ENCODE measurements at places on chromosomes 1 and 21.
A peak's percentile ranks its signal among the peaks of the same experiment; 100 is the strongest.

- no peak for DNase-seq
These were observed 176.8 kb downstream of the ATP6V1G3 start for GRCh38 chr1:198363625-198364151.

- DNase-seq: no peak
These were observed 13.9 kb upstream of the COL18A1 start for GRCh38 chr21:45390831-45391742.

- DNase-seq: no peak
These were observed 159.8 kb downstream of the TGFBR3 start for GRCh38 chr1:91725989-91726721.

DNA sequence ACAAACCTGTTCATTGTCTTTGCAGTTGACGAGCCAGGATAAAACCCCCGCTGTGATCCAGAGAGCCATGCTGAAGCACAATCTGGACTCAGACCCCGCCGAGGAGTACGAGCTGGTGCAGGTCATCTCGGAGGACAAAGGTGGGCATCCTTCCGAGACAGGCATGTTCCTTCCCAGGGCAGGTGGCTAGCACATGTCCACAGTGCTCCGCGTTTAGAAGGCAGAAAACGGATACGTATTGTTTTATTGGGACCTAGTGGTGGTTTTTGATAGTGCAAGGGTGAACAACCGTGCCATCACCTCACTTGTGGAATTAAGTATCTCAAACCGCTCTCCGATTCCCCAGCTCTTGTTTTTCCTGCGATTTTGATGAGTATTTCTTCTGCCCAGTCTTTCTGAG lies 115.3 kb downstream of the COLGALT2 start:
- DNase-seq: no peak

GRCh38 chr21:38440746-38441145 lies 57.5 kb downstream of the ERG start:
- DNase-seq: no peak

DNA sequence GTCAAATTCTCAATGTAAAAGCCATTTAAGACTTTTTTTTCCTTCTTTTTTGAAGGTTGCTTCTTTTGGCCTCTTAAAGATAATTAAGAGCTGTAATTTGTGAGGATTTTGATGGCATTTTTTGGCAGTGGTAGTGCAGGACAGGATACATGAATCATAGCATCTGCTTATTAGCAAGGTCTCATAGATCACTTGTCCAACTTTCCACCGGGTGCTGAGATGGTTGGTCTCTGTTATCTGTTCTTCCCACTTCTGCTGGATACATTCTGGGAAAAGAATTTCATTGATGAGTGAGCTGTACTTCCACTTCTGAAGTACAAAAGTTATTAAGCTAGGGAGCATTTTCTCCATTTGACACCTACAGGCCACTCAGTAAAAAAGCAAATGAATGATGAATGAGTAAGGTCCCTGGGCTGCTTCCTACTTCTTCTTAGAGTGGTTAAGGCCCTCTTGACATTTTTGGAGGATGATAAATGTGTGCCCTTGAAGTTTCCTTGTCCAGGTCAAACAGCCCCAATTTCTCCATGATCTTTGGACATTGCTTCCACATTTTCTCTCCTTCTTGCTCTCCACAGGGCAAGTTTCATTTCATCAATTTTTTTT lies 100.6 kb downstream of the ROR1 start:
- no peak for DNase-seq

- DNase-seq: no peak
These were observed 20.3 kb upstream of the TMEM222 start for GRCh38 chr1:27301582-27302199.

GRCh38 chr1:15654091-15654690 lies 29.9 kb upstream of the PLEKHM2 start:
- no peak for DNase-seq

DNA sequence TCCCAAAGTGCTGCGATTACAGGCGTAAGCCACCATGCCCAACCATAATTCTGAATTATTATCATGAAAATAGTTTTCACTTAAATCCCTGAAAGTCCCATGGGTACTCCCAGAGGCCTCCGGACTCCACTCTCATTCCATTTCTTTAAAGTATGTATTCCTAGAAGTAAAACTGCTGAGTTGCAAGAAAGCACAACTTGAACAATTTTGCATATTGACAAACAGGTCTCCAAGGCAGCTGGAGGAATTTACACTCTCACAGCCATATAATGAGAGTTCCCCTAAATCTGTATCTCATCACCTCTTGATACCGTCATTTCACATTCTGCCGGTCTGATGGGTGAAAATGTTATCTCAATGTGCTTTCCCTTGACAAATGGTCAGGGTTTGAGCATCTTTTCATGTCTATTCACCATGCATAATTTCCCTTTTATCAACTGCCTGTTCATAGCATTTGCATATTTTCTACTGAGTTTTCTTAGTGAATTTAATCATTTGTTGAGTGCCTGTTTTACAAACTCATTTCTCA lies 129.4 kb downstream of the SMYD3 start:
- no peak for DNase-seq

DNA sequence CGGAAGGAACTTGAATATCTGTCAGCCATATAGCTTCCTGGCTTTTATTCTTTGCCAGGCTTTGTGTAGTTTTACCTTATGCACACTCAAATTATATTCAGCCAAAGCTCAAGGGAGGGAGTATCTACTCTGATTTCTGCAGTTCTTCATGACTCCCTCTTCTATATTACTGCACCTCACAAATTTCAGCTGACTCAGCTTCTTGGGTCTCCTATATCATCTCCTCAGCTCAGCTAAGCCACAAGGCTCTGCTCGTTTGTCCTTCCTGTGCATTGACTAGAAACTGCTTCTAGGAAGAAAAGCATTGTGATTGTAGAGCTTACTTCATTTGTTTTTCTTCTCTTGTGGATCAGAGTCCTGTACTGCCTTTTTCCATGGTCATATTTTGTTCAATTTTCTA lies 37.4 kb downstream of the BTBD8 start:
- DNase-seq: no peak

- no peak for DNase-seq
These were observed 32.7 kb upstream of the ZNF326 start for GRCh38 chr1:89962024-89962741.

DNA sequence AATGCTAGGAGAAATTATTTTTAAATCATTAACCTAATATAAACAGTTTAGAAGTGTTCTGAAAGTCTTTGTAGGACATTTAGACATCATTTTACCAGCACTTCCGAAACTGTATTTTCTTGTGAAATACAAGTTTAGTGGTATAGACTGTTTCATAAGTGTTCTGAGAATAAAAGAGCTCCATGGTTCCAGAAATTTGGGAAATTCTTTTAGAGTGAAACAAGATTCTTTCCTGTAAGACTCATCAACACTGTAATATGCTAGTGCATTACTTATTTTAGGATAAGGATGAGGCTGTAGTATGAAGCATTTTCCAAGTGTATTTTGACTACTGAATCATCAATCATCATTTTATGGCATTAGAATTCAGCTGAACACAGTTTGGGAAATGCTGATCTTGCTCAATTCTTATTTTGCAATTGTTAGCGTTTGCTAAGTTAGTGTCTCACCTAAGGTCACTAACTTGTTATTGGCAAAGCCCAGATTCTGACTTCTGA lies 73.4 kb downstream of the CEP350 start:
- no peak for DNase-seq

- no peak for DNase-seq
These were observed 83.8 kb upstream of the ETS2 start for GRCh38 chr21:38721958-38722357.

- DNase-seq: no peak
These were observed 195.0 kb downstream of the KCNK2 start for GRCh38 chr1:215277532-215277931.

DNA sequence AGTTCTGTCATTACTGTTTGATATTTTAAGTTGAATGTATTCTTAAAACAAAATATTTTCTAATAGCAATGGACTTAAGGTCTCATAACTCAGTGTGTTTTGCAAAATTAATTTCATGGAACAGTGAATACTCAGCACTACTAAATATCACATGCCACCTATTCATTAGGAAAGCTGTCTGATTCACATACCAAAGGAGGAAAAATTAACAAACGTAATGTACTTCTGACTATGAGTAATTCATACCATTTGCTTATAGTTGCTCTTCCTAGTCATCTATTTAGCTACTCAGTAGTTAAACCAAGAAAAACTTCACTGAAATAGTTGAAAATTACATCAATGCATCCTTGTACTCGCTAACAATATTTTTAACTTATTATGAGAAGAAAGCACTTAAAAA lies 35.2 kb downstream of the TP53BP2 start:
- no peak for DNase-seq

- DNase-seq: no peak
These were observed 115.5 kb downstream of the RERE start for GRCh38 chr1:8701794-8702471.

GRCh38 chr1:76615253-76616035 lies 251.8 kb upstream of the ST6GALNAC5 start:
- no peak for DNase-seq

- DNase-seq: no peak
These were observed 125.3 kb downstream of the TRABD2B start for GRCh38 chr1:47871799-47872353.

GRCh38 chr1:153544453-153545066 lies 1.0 kb downstream of the S100A4 start:
- DNase-seq: no peak

DNA sequence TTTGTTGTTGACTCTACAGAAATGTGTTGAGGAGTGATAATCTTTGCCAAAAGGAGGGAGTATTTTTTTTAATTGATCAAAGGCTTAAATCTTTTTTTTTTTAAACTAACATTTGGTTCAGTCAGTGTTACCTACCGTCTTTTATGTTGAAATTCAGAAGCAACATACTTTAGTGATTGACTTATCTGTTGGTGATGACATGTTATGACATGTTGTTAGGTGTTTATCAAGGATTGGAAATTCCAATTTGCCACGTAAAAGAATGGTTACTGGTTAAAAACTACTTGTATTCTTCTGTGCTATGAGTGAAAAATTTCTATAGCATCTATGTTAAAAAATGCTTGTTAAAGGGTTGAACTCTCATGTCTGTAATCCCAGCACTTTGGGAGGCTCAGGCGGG lies 61.2 kb downstream of the DNM3 start:
- DNase-seq: no peak

DNA sequence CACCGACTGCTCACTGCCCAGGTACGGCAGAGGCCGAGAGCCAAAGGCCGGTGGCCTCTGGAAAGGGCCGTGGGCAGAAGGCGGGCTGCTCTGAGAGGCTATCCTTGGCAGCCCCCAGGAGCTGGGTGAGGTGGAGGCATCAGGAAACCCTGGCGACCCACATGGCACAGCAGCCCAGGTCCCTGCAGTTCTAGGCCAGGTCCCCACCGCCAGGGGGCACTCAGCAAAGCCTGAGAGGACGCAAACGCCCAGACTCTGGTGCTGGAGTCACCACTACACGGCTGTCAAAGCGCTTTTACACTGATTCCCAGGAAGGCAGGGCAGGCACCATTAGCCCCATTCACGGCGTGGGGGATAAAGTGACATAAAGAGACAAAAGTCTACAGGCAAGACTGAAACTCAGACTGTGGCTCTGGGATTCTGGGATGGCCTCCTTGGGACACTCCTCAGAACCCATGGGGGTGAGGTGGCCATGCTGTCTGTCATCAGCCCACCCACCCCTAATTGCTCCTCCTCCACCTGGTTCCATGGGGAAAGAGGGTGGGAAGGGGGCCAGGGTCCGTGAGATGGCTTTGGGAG lies 4.9 kb downstream of the PLEKHG5 start:
- DNase-seq: peak; percentile 81

DNA sequence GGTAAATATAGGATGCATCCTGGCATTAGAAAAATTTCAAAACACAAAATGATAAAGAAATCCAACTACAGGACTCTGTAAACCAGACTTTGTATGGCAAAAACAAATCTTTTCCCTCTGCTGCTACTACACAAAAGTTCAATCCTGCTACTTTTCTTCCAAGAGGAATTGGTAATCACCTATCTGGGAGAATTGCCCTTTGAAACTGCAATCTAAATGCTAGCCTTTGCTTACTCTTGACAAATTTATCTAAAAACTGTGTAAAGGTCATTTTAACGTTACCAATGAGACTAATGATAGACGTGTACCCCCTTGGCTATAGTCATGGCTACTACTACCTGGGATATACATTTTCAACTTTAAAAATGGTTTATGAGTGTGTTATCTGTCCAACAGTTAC lies 837.9 kb upstream of the CXADR start:
- DNase-seq: no peak

GRCh38 chr1:201791779-201792173 lies 37.2 kb upstream of the IPO9 start:
- DNase-seq: no peak

DNA sequence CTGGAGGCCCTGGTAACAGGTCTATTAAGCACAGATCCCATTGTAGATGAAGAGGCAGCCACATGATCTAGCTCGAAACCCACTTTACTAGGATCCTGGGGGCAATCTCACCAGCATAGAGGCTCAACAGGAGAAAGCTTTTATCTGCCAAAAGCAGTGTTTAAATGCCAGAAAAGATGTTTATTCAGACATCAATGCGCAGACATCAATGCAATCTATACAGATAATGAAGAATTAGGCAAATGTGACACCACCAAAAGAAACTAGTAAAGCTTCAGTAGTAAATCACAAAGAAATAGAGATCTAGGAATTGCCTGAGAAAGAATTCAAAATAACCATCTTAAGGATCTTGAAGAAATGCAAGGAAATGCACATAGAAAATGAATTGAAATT lies 32.5 kb downstream of the OR6Y1 start:
- no peak for DNase-seq

GRCh38 chr1:48678710-48679505 lies 97.8 kb downstream of the BEND5 start:
- DNase-seq: no peak

DNA sequence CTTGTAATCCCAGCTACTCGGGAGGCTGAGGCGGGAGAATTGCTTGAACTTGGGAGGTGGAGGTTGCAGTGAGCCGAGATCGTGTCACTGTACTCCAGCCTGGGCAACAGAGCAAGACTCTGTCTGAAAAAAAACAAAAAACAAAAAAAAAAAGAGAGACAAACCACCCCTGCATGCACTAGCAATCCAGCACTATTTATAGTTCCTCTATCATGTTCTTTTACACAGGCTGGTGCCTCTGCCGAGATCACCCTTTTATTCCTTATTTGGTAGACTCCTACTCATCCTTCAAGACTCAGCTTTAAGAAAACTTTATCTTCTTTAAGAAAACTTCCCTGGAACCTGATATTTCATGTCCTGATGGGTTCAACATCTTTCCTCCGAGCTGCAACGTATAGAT lies 10.8 kb downstream of the FMO5 start:
- no peak for DNase-seq

DNA sequence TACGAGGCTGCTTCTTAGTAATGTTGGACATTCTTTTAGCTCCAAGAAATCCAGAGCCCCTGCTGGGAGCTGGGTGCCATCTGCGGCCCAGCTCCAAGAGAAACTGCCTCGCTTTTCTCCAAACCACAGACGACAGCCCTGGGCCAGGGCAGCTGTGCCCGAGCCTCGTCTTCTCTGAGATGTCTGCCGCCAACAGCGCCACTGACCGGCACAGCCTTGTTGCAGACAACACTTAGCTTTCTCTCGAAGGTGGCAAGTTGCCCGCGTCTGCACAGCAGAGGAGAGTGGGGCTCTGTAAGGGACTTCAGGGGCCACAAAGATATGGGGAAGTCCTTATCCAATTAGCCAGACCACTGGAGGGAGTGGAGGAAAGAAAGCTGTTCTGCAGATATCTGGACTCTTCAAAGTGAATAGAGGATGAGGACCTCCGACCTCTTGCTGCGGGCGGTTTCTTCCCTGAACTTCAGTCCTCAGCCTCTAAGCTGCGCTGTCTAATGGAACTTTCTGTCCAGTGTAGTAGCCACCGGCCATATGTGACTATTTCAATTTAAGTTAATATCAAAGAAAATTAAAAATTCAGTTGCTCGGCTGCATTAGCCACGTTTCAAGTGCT lies 63.9 kb upstream of the DISP3 start:
- no peak for DNase-seq
